ENCODE measurements at places on chromosomes 13 and 19.

DNA sequence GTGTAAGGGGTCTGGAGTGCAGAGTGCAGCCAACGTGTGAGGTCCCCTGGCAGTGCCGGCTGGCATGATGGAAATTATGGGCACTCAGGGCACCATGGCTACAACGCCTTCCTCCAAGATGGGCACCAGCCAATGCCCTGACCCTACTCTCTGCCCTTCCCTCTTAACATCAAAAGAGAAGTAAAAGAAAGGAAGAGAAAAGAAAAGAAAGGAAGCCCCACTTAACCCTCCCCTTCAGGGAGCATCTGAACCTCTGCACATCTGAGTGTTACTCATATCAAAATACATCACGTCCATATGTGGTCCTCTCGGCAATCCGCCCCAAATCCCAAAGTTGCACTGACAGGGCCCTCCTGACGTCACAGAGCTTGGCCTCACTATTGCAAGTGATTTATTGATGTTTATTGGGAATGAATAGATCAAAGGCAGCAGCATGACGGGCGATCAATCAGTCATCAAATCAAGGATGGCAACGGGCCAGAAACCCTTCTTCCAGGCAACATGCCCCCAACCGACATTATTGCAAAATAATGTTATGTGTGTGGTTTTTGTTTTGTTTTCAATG is 1.3 kb downstream of the TSHZ3 start:
- DNase-seq = no peak

DNA sequence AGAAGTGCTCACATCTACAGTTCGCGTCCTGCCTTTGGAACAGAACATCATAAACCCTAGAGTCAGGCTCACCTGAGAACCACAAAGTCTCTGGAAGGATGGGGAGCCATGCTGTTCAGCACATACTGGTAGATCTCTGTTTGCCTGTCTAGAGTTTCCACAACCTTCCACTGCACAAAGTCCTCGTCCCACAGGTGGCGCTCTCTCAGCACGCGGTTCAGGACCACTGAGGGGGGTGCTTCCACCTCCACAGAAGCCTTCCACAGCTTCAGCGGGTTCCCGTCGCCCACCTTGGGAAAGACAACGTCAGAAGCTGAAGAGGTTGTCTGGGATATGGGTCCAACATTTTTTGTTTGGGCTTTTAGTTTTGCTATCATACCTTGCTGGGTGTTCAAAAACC is 93.6 kb downstream of the KL start:
- no peak for DNase-seq

DNA sequence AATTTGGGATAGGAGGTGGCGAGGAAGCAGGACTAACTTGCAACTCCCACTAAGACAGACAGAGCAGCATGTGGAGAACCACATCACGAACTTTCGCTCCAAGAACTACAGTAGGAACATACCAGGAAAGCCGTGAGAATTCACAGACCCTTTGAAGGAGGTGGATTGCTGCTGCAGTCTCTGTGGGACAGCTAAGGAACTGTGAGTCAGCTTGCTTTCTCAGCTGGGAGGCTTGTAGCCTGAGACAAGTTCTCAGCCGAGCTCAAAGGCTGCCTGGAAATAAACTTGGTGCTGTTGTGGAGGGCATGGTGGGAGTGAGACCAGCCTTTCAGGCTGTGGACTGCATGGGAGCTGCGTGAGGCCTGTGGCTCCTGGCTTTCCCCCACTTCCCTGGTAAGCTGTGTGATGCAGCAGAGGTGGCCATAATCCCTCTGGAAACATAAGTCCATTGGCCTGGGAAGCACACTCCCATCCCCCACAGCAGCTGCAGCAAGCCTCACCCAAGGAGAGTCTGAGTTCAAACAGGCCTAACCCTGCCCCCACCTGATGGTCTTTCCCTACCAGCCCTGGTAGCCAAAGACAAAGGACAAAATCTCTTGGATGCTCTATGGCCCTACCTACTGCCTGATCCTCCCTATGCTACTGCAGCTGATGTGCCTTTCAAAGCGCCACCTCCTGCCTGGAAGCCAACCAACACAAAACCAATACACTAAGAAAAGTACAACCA is 441.1 kb upstream of the HTR2A start:
- DNase-seq = no peak

GRCh38 chr19:50909240-50910070 is 1.7 kb downstream of the KLK4 start:
- peak; percentile 57 for DNase-seq

GRCh38 chr13:60043262-60043661 is 120.5 kb downstream of the DIAPH3 start:
- DNase-seq = no peak

DNA sequence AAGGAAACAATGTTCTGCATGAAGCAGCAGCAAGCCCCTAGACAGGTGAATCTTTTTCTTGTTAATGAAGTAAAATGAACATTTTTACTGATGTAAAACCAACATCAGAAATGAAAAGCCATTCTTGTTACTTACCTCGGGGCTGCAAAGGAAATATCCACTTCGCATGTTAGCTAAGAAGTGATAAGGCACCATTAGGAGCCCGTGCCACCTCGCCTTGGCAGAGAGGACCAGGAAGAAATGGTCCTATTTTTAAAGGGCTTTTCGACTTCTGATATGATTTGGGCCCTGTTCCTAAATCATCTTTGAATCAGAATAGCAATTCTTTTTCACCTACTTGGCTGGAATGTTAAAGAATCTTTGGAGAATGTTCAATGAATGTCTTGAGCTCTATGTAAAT is 183.2 kb downstream of the OXGR1 start:
- DNase-seq = no peak

DNA sequence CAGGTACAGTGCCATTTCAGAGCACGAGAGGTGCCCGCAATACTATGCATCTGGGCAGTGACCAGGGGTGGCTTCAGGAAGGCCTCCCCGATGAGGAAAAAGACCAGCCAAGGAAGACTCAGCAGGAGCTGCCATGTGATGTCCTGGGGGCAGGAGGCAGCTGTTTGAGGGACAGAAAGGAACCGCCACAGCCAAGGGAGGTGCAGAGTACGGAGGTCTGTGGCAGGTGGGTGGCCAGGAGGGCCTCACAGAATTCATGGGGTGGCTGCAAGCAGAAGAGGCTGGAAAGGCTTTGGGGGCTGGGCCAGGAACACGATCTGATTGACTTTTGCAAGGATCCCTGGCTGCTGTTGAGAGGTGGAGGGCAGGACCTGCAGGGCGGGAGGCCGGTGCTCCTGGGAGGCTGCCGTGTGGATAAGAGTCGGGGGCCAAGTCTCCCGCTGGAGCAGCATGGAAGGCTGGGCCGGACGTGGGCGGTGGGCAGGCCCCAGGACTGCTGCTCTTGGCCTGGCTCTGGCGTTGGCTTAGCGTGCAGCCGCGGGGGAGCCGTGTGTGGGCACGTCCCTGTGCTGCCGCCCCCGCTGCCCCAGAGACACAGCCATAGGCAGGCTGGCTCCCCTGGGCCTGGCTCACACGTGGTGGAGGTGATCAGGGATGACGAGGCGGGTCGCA is 29.1 kb downstream of the CEBPA start:
- DNase-seq = no peak

- DNase-seq = no peak
Measured at GRCh38 chr19:3775831-3776230, 3.8 kb upstream of the RAX2 start.

- no peak for DNase-seq
Measured at GRCh38 chr19:41929536-41930071, 1.4 kb upstream of the ERFL start.

- no peak for DNase-seq
Measured at GRCh38 chr19:19655051-19655594, 8.4 kb downstream of the ATP13A1 start.

DNA sequence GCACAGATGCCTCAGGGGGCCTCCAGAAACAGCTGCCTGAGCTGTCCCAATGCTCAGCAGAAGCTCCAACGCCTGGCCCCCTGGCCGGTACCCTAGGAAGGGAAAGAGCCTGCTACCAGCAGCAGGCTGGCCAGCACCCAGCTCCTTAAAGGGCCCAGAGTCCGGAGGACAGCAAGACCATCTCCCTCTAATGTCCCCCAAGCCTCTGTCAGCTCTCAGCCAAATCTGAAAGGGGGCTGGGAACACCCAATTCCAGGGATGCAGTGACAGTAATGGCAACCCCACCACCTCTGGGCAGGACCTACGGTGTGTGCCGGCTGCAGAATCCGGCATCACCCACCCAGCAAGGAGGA is 4.2 kb downstream of the PPP6R1 start:
- DNase-seq = no peak

DNA sequence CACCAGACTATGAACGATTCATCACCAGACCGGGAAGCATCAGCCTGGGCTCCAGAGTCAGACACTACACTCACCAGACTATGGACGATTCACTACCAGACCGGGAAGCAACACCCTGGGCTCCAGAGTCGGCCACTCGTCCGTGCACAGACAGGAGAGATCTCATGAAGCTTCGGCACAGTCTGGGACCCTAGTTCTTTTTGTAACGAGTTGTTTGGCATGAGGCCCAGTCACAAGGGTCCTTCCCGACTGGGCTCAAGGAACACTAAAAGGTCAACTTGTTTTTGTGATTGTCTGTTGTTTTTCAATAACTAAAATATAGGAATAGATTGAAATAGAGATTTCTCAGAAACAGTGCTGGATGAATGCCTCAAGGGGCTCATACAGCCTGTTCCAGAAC is 1141.6 kb upstream of the MIR17HG start:
- DNase-seq = no peak

DNA sequence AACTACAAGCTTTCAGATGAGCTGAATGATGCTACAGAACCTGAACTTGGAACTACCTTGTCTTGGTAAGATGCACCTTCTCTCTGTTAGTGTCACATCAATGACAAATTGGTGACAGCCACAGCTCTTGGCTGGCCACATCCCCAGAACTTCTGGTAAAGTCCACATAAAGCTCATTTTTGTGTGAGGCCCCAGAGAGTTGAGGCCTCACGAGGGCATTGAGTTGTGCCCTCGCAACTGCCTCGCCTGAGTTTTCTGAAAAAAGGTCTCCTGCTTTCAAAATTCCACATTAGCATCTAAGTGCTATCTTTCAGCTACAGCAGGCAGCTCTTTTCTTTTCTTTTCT is 42.6 kb downstream of the MRPL57 start:
- no peak for DNase-seq

DNA sequence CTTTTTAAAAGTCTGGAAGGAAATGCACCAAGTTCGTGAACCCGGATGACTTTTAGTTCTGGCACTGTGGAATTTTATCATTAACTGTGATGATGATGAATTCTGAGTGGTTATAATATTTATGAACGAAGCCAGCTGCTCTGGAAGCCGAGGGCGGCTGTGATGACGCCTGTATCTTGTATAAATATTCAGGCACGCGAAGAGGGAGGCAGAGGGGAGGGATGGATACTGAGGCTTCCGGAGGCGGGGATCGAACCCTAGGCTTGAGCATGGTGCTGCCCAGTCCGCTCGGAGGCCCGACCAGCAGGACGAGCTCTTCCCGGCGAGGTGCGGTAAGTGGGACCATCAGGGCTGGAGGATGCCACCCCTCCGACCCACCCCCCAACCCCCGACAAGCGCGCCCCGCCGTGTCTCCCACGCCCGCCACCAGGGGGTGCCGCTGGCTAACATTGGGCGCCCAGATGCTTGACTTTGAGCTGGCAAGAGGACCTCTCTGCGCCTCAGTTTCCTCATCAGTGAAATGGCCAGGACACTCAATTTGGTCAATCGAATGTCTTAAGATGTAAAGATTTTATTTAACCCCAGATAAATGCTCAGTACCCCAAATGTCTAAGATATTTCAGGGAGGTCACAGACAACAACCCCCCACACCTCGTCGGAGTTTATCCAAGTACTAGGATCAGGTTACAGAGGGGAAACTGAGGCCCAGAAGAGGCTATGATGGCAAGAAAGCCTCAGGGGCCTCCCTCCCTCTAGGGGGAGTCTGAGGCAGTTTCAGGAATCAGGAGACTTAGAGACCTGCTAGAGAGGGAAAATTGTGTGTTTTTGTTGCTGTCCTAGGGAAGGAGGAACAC is 4.5 kb upstream of the RAB3A start:
- peak; percentile 16 for DNase-seq

DNA sequence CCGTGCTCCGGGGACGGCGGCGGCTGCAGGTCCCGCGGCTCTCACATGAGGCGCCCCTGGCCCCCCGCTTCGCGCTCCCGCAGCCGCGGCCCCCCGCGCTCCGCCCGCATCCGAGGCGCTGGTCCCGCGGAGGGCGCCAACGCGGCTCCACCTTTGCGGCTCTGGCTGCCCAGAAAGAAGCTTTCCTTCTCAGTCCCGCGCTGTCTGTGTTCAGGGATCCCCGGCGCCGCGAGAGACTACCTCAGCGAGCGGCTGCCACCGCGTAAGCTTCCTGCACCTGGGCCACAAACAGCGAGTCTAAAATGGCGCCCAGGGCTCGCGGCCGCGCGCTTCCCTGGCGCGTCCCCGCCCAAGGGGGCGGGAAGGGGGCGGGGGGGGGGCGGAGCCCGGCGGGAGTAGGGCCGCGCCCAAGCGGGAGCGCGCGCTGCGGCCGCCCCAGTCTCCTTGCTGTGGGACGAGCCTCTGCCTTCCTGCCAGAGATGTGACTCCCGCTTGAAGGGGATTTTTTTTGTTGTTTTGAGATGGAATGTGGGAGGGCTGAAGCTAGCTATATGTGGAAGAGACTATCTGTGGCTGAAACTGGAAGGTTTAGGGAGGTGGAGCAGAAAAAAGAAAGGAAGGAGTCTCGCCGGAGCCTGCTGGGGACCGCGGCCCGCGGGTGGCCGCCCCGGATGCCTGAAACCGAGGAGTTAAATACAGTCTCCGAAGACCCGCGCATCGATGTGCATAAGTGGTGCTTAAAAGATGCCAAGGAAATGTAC is at the start of gene FBXL3:
Gene FBXL3 (minus strand): TSS at position 299 of the 761 bp plus-strand sequence. CDS start 5,299 bp downstream, outside the sequence.
- peak; percentile 81 for DNase-seq

DNA sequence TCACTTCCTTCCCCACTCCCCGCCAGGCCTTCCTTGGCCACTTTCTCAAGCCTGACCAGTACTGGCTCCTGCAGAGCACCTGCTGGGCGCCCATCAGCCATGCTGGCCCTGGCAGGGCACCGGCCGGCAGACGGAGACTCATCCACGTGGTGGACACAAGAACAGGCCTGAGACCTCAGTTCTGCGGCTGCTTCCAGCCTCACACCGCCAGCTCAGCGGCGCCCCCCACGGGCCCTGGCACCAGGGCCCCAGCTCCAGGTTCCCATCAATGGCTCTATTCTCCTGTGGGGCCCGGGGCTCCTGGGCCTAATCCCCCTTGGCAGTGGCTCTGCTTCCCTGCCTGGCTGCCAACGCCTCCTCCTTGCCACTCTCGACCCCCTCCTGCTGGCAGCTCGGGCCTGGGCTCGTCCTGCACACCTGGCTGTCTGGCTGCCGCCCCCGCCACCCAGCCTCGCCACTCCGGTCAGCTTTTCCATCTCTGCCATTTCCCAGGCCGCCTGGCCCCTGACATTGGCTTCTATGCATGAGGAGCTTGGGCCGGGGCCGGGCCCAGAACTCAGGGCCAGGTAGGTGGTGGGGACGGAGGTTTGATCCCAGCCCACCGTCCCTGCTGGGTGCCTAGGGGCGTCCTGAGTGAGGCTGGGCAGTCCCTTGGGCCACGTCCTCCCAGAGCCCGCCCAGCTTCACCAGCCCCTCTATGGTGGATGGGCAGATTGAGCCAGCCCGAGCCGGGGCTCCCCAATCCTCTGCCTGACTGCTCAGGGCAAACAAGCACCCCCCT is 6.2 kb downstream of the NDUFA11 start:
- no peak for DNase-seq

DNA sequence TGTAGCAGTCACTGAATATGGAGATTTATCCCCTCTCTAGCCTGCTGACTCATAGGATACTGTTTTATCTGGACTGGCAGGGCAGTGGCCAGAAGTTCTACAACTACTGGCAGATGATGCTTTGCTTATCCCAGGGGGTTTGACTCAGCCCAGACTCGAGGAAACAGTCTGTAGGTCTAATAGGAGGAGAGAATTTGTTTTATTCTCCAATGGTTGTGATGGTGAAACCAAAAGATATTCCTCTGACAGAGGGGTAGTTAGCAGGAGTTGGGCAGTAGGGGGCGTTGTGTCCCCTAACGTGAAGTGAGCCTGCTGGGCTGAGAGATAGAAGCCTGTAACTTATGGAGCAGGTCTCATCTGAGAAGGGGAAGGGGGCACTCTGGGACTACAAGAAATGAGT is 74.9 kb downstream of the WTIP start:
- peak; percentile 24 for DNase-seq

Measured in hematopoietic multipotent progenitor cell treated with erythropoietin and hydrocortisone succinate and interleukin-3 and kit ligand, for 8 days (in vitro differentiated cells).